ENCODE measurements at places on chromosomes 2 and 18.
A peak's percentile ranks its signal among the peaks of the same experiment; 100 is the strongest.

GRCh38 chr2:70697603-70698383 lies 70.2 kb downstream of the ADD2 start:
- DNase-seq: no peak

- no peak for DNase-seq
Measured at GRCh38 chr2:229996320-229996719, 72.4 kb downstream of the SLC16A14 start.

- no peak for DNase-seq
Measured at GRCh38 chr2:208657468-208657867, 250.9 kb downstream of the PTH2R start.

DNA sequence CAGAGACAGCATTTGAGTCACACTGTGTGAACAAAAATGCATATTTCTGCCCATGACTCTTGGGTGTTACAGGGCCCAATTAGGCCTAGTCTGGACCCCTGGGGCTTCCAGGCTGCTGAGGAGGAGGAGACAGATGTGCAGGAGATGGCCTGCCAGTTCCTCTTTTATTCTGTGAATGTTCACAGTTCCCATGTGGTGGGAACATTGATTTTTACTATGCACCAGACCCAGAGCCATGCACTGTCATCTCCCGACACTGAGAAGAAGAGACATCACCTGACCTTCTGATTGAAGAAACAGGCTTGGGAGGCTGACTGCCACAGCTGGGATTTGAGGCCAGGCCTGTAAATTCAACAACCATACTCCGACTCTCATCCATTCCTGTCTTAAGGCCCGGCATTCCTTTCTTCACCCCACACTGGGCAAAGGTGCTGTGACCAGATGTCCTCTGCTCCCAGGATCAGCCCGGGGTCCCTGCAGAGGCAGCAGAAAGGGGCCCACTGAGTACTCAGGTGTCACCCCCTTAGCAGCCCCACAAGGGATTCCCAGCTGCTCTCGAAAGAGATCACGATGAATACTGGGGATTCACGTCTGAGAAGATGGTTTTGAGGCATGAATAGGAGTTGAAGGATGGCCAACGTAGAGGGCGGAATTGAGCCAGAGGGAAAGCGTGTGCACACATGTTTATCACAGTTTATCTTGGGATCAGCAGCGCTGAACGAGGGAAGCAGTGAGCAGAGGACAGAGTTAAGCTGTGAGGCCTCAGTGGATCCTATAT lies 3.6 kb upstream of the TFCP2L1 start:
- no peak for DNase-seq

GRCh38 chr18:35041815-35042387 lies 688 bp downstream of the MAPRE2 start:
- no peak for DNase-seq

DNA sequence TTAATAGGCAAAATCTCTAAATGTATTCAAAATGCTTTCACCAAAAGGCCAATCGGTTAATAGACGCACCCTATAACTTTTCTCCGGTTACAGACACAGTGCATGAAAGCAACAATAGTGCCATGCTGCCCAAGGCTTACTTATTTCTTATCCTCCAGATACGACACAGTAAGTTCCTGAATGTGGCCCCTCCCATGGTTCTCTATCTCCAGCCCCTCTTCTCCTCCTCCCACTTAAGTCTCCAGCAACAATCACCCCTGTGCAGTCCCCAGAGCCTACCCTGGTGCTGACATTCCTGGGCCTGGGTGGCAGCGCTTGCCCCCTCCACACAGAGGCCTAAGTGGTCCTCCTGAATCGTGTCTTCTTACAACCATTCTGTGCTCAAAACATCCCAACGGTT lies 3.6 kb downstream of the KIDINS220 start:
- DNase-seq: no peak

DNA sequence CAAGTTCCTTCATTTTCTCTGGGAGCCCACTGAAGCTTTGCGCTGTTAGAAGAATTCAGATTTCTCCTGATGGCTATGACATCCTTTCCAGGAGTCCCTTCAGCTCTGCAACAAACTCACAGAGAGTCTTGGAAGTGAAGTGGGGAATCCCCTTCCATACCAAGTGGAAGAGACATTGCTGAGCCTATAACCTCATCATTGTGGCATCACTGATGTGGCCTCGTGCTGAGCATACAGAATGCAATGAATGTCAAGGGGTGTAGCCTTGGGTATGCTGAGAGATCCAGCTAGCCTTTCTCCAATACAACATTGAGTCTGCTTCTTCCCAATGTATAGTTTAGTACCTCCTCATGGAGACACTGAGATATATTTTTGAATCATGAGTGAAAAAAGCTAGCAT lies 311.1 kb upstream of the RAB12 start:
- no peak for DNase-seq

- no peak for DNase-seq
Measured at GRCh38 chr18:61335684-61336555, 2.7 kb downstream of the CDH20 start.

DNA sequence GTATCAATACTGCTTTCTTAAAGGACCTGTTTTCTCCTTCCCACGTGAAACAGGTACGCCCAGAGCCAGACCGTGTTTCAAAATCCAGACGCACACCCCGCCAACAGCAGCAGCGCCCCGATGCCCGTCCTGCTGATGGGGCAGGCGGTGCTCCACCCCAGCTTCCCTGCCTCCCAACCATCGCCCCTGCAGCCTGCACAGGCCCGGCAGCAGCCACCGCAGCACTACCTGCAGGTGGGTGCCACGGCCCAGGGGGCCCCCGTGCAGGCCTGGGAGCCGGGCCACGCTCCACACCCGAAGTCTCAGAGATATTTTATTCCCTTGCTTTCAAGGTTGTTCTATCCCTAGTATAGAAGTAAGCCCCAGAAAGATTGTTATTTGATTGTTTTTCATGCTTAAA lies 8.8 kb upstream of the RPL31 start:
- DNase-seq: no peak

DNA sequence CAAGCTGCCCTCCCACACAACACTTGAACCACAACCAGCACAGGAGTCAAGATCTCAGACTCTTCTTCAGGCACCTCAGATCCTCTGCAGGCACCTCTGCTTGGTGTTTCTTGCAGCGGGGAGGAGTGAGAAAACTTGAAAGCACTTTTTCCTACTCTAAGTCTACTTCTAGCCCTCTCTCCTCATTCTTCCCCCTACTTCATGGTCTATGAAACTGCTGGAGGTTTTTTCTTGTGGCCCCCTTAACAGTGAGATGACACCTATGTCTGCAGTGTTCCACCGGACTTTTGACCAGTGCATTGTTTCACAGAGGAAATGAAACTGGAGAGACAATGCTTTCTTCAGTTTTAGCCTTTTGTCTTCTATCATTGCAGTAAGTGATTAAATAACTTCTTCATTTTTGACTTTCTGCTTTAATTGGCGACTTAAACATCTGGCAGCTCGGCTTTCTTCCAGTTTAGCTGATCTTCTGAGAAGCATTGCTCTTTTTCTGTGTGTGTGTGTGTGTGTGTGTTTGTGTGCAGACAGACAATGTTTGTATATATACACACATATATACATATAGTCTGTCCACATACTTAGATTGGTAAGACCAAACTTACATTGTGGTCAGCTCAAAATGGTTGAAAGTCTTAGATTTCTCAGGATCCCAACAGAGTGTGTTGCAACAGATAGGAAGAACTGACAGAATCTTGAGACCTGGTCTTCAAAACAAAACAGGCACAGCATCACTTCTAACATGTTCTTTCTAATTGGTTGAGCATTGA lies 1474.0 kb upstream of the TMEFF2 start:
- no peak for DNase-seq

- DNase-seq: no peak
Measured at GRCh38 chr18:66647671-66648070, 43.8 kb upstream of the CDH19 start.

DNA sequence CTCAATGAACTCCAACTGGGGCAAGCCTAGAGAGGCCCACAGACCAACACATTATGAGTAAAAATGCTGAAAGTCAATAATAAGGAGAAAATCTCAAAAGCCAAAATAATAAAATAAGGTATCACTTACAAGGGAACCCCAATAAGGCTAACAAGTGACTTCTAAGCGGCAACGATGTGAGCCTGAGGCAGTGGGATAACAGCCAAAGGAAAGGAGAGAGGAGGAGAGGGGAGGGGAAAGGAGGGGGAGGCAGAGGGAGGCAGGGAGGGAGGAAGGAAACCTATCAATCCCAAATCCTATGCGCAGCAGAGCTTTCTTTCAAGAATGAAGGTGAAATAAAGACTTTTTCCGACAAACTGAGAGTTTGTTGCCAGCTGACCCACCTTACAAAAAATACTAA lies 6.0 kb upstream of the NFATC1 start:
- DNase-seq: no peak

- DNase-seq: no peak
Measured at GRCh38 chr18:10846657-10847407, 302.5 kb downstream of the PIEZO2 start.

- no peak for DNase-seq
Measured at GRCh38 chr2:74020702-74021406, 36.1 kb downstream of the TET3 start.

DNA sequence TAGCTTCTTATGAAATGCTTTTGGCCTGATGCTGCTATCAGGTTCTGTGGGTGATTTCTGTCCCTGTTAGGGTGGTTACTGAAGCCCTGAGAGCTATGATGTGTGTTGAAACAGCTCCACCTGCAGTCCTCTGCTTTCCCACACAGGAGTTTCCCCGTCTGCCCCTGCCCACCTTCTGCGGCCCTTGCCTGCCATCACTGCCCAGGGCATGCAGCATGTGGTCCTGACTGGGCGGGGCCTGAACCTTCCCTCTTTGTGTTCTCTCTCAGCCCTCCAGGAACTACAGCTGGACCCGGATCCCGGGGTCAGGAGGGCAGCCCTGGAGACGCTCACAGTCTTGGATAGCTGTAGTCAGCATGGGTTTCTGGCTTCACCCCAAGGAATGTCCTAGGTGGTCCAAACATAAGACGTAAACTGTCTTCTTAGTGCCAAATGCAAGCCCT lies 21.4 kb downstream of the HJURP start:
- peak; percentile 52 for DNase-seq

DNA sequence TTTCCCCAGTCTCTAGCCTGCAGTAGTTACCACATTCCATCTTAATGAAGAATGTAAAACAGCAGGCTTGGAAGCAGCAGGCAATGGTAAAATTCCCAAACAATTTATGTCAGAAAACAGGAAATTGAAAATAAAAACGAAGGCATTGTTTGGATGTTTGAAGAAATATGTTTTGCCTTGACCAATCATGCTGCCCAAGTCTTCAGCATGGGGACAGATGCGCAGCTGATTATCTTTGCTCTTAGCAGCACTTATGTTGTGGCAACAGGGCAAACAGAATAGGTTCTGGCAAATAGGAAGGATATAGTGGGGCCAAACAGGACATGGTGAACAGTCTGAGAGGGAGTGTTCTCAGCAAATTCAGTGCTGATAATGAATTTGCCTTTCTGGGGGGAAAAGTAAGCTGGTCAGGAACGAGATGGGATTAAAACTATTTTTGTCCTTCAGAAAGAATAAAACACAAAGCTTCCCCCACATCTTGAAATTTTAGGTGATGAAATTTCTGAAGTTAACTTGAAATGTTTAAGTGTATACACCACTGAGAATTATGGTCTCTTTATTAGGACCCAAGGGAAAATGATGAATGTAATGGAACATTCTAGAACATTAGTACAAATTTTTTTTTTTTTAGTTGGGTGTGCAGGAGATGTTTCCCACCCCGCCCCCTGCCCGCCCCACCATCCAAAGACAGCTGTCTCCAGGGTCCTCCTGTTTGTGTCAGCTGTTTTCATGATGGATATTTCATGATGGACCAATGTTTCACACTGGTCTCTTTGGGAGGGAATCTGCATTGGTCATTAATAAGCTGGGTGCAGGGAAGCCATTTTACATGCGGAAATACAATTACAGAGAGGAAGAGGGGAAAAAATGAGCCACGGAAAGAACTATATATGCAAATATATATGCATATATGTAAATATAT lies 239.5 kb upstream of the REV1 start:
- no peak for DNase-seq

DNA sequence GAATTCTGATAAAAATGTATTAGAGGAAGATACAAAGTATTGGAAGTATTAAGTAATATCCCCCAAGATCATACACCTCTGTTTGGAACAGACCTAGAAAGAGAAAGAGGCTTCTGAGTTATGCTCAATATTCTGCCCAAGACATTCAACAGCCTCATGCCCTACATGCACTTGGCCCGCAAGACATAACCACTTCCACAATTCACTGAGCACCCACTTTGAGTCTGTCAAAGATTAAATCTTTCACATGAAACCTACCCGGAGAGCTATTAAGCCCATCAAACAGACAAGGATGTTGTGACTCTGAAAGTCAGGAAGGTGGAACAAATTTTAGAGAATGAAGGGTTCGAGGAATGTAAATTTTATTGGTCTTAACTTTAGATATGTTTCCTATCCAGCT lies 344.7 kb upstream of the SYT4 start:
- no peak for DNase-seq

DNA sequence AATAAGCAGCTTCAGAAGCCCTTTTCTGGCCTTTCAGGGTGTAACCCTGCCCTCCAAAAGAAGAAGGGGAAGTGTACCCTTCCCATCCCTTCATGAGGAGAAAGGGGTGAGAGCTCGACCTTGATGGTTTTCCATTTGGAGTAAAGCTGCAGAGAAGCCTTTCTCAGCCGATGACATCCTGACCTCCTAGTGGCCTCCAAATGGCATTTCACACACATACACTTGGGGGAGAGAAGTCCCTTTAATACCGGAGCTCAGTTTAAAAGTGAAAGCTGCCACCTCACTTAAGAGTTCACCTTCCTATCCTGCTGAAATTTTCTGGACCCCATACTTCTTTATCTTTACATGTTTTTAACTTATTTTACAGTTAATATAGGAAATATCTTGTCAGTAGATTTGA lies 716.7 kb downstream of the DCDC2C start:
- no peak for DNase-seq

GRCh38 chr2:43193652-43194120 lies 32.7 kb downstream of the ZFP36L2 start:
- DNase-seq: no peak

DNA sequence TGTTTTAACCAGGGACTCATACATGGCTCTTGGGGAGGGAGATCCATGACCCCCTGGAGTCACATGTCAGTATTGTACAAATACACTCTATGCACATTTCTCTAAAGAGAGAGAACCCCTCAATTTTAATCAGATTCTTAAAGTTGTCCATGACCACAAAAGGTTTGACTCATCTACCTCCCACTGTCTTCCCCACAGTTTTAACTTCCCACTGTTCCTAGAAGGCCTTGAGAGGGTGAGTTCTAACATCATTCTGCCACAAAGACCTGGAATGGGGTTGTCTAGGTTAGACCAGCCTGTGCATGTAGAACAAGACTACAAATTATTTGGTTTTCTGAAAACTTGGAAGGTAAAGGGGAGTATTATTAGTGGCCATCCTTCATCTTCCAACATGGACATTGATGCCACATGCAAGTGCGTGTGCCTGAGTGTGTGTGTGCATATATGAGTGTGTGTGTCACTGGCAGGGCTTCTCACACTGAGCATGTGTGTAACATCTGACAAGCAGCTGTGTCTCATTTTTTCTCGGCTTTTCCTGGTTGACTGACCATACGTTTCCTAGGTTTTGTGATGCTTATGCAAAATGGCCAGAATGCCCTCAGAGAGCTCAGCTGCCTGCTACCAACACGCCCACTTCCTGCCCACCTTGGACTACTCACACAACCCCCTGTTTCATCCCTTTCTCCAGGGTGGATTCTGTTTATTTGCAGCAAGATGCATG lies 94.6 kb upstream of the LGALSL start:
- DNase-seq: no peak
